Suprapubic skin (tissue), 4 donors: ENCODE measurements at places on chromosomes 5 and 9.

- DNase-seq: no peak
Observed at GRCh38 chr5:31385774-31386537, 145.9 kb downstream of the DROSHA start.

DNA sequence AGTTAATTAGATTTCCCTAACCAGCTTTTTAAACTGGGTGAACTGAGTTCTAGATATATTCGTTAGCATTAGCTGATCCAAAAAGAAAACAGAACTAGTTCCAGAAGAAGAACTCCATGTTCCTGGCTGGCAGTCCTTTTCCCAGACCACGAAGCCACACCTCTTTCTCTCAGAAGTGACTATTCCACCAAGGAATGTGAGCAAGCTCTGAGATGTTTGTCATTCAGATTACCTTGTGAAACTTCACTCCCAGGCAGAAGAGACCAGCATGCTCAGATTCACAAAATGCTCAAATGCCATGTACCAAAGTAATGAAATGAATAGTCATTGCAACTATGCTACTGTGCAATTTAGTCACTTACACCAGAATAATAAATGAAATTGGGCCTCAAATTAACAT, 4.4 kb upstream of the SSBP2 start:
- DNase-seq: no peak

DNA sequence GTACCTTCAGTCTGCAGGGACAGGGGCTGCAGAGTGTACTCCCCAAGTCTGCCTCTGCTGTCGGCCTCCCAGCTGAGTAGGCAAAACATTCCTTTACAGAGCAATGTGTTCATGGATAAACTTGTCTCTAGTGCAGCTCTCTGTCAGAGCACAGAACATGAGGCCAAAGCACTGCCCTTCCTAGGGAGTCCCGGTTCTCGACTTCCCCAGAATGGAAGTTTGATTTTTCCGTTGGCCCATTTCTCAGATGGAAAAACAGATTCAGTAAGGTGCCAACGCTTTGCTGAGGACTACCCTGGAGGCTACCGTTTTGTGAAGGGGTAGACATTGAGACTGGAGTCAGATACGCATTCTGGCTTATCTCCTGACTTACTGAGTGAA, 422 bp upstream of the TRIM32 start:
- no peak for DNase-seq

DNA sequence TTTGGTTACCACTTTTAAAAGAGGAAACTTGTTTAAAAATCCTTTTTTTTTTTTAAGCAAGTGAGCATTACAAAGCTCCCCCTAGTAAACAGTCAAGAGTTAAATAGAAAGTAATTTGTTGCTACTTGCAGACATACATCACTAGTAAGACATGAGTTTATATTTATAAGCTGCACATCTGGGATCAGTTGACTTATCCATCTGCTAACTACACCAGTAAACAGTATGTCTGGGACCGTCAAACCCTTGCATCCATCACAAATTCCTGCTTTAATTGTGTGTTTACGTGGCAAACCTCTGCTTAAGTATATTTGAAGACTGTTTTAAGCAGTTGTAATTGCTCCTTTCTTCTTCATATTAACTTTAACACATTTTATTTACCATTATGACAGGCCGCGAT, 146.8 kb downstream of the EBF1 start:
- no peak for DNase-seq

DNA sequence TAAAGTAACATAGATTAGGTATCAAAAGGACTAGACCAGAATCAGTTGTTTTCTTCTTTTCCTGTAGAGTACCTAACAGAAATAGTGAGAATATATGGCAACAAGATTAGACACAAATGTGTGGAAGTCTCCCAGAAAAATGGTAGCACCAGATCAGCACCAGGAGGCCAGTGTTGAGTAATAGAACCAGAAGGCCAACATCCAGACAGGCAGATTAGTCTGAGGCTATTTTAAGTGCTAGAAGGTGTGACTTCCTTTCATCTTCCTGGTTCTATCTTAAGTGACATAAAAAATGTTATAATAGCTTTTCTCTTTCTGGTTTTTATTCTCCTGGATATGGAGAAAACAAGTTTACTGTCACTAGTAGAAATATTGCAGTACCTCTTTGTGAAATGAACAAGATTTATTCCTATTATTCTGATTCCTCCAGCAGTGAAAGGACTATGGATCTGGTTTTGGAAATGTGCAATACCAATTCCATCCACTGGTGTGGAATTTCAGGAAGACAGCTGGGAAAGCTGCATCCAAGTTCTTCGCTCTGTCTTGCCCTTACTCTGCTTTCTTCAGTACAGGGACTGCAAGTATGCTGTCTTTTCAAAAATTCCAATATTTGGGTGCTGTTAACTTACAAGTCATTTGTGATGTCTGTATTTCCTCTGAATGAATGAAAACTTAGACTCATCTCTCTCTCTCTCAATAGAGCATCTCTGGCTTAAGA, 39.1 kb downstream of the SHLD3 start:
- DNase-seq: no peak

DNA sequence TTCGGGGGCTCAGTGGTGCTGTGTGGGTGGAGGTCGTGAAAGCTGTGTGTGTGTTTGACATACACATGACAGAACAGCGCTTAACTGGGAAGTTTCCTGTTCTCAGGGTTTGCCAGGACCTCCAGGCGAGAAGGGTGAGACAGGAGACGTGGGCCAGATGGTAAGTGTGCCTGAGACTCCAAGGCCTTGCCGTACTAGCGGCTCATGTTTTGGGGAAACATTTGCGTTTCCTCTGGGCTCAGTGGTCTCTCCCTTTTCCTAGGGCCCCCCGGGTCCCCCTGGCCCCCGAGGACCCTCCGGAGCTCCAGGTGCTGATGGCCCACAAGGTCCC, 68.3 kb upstream of the FCN2 start:
- DNase-seq: no peak

- no peak for DNase-seq
Observed at GRCh38 chr9:14746626-14747025, 24.1 kb upstream of the CER1 start.

DNA sequence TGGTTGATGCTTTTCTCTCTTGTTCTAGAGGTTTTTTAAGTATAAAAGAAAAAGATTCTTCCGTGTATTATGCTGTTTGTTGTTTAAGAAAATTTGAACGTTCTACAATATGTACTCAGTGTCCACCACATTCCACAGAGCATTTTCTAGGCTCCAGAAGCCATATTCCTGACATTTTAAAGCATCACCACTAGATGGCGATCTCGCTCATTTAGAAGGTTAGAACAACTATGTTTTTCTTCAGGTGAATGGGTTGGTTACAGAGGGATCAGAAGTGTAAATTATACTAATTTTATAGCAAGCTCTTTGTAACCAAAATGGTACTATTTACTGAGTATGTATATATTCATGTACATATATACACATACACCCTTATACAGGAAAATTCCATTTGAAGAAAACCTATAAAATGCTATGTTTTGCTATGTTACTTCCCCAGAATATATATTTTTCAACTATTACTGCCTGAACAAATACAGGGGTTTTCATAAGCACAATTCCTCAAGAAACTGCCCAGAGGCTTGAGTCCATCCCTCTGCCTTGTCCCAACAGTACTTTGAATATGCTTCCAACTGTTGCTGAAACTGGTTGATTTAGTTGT, 284.3 kb downstream of the CCDC171 start:
- no peak for DNase-seq

DNA sequence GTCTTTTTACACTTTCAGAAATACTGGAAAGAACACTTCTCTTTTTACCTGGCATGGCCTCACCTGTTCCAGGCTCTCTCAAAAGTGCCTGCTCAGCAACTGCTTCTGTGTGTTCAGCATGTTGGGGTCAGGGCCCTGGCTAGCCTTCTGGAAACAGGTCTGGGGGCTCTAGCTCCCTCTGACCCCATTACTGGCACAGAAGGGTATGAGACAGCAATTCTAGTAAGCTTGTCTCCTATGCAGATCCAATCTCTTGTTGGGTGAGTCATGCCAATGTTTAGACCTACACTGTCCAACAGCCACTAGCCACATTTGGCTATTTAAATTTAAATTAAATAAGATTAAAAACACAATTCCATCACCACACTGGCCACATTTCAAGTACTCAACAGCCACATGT, 80.8 kb downstream of the MAPKAP1 start:
- no peak for DNase-seq

GRCh38 chr9:14585730-14586473, 107.3 kb downstream of the ZDHHC21 start:
- DNase-seq: no peak

GRCh38 chr5:96870094-96871026, 5.9 kb upstream of the ERAP2 start:
- DNase-seq: no peak

DNA sequence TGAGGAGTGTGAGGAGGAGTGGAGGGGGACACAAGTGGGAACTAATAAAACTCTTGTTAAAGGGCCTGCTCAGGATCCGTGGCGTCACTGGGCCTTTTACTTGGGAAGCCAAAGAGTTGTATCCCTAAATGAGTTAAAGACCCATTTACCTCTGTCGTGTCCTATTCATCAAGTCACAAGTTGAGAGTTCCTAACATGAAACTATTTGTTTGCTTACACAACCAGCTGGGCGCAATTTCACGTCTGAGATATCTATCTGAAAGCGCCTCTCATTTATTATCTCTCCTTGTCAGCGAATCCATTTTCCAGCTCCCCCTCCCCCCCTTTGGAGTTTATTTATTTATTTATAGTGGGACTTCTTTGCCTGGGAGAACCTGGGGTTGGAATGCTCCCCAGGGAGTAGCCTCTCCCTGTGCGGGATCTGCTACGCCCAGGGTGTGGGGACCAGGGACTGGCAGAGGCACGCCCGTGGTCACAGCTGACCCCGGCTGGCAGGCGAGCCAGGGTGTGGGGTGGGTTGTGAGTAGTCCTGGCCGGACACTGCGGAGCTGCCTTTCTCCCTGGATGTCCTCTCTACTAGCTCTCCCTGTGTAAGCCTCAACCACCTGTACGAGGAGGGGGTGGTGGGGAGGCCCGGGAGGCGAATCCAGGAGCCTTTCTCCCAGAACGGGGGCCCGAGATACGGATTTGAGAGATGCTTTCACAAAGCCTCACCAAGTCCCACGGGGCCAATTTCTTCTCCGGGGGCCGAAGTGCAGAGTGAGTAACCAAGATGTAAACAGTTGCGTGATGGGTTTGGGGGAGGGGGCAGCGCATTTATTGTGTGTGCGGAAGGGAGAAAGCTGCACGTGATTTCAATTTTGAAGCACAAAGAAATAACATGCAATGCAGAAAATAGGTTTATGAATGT, 15.3 kb downstream of the NR2F1 start:
- DNase-seq: no peak

GRCh38 chr9:126631254-126631653, 17.5 kb downstream of the LMX1B start:
- no peak for DNase-seq

DNA sequence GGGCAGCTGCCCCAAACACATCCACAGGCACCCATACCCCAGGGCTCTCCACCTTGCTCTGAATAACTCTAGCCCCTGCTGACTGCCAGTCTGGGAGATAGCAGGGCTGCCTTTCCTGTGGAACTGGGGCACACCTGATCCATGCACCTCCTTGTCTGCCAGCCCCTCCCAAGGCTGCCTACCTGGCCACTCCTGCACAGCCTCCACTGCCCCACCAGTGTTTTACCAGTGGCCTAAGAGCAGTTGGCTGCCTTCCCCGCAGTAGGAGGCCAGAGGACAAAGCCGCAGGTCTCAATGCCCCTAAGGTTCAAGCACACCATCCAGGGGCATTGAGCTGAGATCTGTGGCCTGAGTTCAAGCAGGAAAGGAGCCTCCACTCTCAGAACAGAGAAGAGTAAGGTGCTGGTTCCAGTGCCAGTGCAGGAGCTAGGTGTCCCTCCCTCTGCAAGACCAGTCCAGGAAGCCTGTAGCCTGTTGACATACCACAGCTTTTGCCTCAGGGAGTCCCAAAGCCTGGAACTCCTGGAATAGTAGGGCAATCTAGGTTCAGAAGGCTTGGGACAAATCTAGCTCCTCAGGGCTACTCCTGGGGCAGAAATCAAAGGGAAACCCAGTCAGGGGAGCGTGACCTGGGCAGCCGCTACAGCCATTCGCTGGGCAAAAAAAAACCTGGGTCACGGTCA, 514.5 kb upstream of the PTGER4 start:
- no peak for DNase-seq
